Activated CD4-positive, alpha-beta memory T cell treated with anti-CD3 and anti-CD28 coated beads for 36 hours (primary cell): ENCODE measurements at places on chromosomes 5 and 9. TPM values are rescaled to one million over a fixed set of nuclear protein-coding genes. Genes with fewer than 3 reads are reported as not detected.
A peak's percentile ranks its signal among the peaks of the same experiment; 100 is the strongest.

DNA sequence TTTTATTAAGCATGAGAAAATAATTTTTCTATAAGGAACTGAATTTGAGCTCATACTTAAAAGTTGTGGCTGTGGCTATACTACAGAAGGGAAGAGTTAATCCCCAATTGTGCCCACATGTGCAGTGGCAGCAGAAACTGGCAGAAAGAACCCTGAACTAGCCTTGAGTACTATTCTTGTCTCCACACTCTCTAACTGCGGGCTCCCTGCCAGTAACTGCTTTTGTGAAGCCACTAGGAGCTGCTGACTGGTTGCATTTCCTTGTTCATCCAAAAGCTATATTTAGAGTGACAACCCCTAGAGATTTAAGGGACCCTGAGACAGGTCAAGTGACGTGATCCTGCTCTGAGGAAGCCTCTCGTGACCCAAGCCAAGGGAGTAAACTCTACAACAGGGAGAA, 238.6 kb downstream of the ELAVL2 start:
- H3K36me3 ChIP-seq, result no peaks in the 10 kb centered on the region
- peaks cover 22% of the 10 kb centered on the region for H3K4me1 ChIP-seq
- DNase-seq, result no peak
- no peak overlapping the region for H3K4me3 ChIP-seq

GRCh38 chr5:2143646-2144353, 261.1 kb upstream of the IRX4 start:
- H3K27me3 ChIP-seq, result peaks cover 11% of the 10 kb centered on the region
- no peak overlapping the region for H3K4me3 ChIP-seq
- no peak for DNase-seq
- no peaks in the 10 kb centered on the region for H3K36me3 ChIP-seq
- no peaks in the 10 kb centered on the region for H3K4me1 ChIP-seq

DNA sequence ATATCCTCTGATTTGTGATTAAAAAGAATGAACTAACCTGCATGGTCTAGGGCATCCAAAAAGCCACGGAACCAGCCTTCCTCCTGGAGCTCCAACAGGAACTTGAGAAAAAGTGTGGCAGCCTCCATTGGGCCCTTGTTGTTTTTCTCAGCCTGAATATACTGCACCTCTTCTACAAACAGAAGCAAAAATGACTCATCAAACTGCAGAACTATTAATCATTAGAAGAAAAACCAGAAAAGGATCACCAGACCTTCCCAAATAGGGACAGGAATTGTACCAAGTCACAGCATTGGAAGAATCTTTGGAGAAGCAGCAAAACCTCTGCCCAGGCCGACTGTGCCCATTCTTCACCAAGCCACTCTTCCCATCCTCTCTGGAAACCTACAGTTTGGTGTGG, 25.2 kb downstream of the RIGI start:
- peaks cover 10% of the 10 kb centered on the region for H3K36me3 ChIP-seq
- H3K27me3 ChIP-seq, result no peaks in the 10 kb centered on the region
- peaks cover 3% of the 10 kb centered on the region for H3K4me1 ChIP-seq
- no peak for DNase-seq
- H3K27ac ChIP-seq, result no peak overlapping the region
- no peak overlapping the region for H3K4me3 ChIP-seq

DNA sequence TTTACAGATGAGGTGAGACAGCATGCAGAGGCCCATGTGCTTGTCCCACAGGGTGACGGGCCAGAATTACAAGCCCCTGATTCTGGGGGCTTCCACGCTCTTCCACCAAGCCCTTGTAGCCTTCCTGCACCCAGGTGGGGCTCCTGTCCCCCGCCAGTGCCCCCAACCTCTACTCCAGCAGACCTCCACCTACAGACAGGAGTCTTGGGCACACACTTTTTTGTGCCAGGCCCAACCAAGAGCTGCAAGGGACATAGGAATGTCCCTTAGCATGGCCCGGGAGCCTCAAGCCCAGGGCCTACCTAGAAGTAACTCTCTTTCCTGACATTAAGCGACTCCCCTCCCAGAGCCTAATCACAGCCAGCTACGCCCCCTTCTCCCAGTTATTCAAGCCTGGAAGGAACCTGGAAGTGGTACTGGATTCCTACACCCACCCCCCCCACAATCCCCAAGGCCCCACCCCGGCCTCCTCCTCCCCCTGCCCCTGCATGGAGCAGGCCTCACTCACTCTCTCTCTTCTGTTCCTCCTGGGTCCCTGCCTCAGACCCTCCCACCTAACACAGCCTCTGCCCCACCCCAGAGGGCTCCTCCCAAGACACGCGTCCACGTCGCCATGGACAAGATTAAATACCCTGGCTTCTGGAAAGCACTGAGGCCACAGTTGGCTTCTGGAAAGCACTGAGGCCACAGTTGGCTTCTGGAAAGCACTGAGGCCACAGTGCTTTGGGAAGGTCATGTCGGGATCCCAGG, 30.5 kb downstream of the ADAMTS2 start:
- DNase-seq, result no peak
- no peak overlapping the region for H3K4me3 ChIP-seq
- no peaks in the 10 kb centered on the region for H3K36me3 ChIP-seq
- no peaks in the 10 kb centered on the region for H3K4me1 ChIP-seq
- no peak overlapping the region for H3K27ac ChIP-seq
- H3K27me3 ChIP-seq, result no peaks in the 10 kb centered on the region

- no peaks in the 10 kb centered on the region for H3K4me1 ChIP-seq
- H3K27me3 ChIP-seq, result no peaks in the 10 kb centered on the region
- no peaks in the 10 kb centered on the region for H3K36me3 ChIP-seq
- no peak overlapping the region for H3K4me3 ChIP-seq
- DNase-seq, result no peak
Observed at GRCh38 chr5:118891252-118891651, 97.1 kb downstream of the DTWD2 start.

GRCh38 chr9:133112663-133113026, 8.4 kb downstream of the RALGDS start:
- DNase-seq, result peak; percentile 64
- peak overlapping the region; percentile 72 for H3K27ac ChIP-seq
- peaks cover 23% of the 10 kb centered on the region for H3K36me3 ChIP-seq
- peaks cover 59% of the 10 kb centered on the region for H3K4me1 ChIP-seq

DNA sequence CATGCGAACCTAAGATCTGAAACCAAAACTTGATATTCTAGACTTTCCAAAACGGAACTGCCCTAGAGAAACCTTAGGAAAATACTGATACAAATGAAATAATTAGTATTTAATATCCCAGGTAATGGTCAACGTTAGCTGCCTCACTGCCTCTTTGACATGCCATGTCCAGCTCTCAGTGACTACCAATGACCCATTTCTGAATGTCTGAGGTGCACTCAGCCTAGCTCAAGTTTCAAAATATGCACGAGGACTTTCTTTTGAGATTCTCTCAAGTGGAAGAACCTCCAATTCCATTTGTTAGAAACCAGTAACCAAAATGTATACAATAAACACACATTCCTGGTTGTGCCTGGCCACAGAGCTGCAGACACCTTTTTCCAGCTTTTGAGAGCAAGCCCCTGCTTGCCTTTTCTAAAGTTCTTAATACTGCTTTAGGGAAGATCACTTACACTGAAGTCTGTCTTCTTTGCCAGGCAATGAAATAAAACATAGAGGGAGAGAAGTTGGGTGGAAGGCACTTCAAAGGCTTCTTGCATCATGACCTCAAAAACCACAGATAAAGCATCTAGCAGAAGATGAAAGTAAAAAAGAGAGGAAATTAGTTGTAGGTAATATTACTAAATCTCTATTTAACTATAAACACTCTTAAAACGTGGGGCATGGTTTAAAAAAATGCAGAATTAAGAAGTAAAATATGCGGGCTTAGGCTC, 87.9 kb downstream of the MRPS27 start:
- H3K4me1 ChIP-seq, result peaks cover 36% of the 10 kb centered on the region
- no peak for DNase-seq
- no peak overlapping the region for H3K4me3 ChIP-seq
- no peak overlapping the region for H3K27ac ChIP-seq
- no peaks in the 10 kb centered on the region for H3K27me3 ChIP-seq

GRCh38 chr9:97830884-97831829, 21.9 kb upstream of the FOXE1 start:
- no peaks in the 10 kb centered on the region for H3K36me3 ChIP-seq
- no peaks in the 10 kb centered on the region for H3K4me1 ChIP-seq
- no peak for DNase-seq
- H3K27ac ChIP-seq, result no peak overlapping the region
- H3K27me3 ChIP-seq, result peaks cover 3% of the 10 kb centered on the region

- peaks cover 9% of the 10 kb centered on the region for H3K27me3 ChIP-seq
- H3K27ac ChIP-seq, result no peak overlapping the region
- no peaks in the 10 kb centered on the region for H3K36me3 ChIP-seq
Observed at GRCh38 chr9:95533996-95534680, 17.4 kb upstream of the PTCH1 start.

GRCh38 chr5:124740071-124740470, 6.4 kb downstream of the ZNF608 start:
- no peak overlapping the region for H3K27ac ChIP-seq
- no peaks in the 10 kb centered on the region for H3K4me1 ChIP-seq
- H3K36me3 ChIP-seq, result no peaks in the 10 kb centered on the region
- H3K4me3 ChIP-seq, result no peak overlapping the region

Gene SH3RF2
- total RNA-seq, result 0.12 TPM

Gene GPX8
- not detected for total RNA-seq
